ENCODE measurements at places on chromosomes 7 and 10. TPM values are rescaled to one million over a fixed set of nuclear protein-coding genes. Genes with fewer than 3 reads are reported as not detected.

GSTO2 gene
- 1.9 TPM for total RNA-seq

DNA sequence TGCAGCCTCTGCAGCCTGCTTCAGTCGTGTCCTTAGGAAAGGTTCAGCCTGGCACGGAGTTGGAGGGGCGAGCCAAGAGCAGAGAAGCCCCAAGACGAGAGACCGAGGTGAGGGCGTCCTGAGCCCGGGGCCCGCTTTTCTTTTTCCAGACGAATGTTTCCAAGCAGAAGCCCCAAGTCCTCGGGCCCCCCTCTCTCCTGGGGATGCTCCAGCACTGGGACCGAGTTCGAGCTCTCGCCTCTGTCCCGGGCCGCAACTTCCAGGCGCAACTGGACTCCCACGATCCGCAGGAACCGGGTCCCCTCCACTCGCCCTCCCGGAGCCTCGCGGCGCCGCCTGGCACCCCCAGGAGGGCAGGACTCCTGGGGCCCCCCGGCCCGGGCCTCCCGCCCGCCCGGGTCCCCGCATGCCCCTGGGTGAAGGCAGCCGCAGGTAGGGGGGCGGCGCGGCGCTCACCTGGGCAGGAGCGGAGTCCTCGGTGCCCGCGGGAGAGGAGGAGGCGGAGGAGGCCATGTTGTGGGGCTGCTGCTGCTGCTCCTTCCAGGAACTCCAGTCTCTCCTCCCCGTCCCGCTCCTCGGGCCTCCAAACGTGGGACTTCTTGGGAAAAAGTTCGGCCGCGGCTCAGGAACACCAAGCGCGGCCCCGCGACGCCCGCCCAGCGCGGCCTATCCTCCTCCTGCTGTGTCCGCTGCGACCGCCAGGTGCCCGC, 45.3 kb upstream of the CDK1 start:
- peak; percentile 76 for DNase-seq

GLCCI1 gene
- 4.2 TPM for total RNA-seq

PHYHIPL gene
- total RNA-seq = 0.10 TPM

INA gene
- 0.10 TPM for total RNA-seq

SLC26A3 gene
- not detected for total RNA-seq

DNA sequence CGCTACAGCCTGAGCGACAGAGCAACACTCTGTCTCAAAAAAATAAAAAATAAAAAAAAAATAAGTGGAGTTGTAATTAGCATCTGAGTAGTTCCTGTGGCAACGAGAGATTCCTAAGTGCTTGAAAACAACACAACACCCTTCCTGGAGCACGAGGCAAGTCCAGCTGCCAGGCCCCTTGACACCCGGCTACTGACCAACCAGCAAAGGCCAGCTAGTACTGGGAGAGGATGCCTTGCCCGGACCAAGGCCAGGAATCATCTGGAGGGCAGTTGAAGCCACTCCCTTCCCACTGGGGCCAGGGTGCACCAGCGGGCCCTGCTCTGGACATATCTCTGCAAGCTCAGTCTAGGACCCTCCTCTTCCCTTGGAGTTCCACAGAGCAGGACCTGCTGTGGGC, 536 bp downstream of the C10orf105 start:
- DNase-seq = peak; percentile 93

- no peak for DNase-seq
Measured at GRCh38 chr10:88853155-88853881, 1.7 kb upstream of the ANKRD22 start.

DNA sequence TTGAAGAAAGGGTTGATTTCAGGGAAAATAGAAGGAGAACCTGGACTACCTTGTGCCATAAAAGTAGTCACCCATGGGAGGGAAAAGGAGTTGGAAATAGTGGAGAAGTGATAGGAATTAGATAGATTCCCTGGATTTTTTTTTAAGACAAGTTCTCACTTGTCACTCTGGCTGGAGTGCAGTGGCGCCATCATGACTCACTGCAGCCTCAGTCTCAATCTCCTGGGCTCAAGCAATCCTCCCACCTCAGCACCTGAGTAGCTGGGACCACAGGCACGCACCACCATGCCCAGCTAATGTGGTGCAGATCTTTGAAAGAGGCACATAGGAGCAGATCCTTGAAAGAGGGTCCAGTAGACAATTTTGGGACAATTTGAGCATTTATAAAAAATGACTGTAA, 9.5 kb upstream of the BLNK start:
- no peak for DNase-seq

Measured in posterior vena cava (tissue), 2 donors.